ENCODE measurements at places on chromosomes 13 and 19.

GRCh38 chr19:632579-633067 is 714 bp downstream of the POLRMT start:
- no peak for DNase-seq

GRCh38 chr19:19514215-19514657 is 1.1 kb downstream of the TSSK6 start:
- no peak for DNase-seq

DNA sequence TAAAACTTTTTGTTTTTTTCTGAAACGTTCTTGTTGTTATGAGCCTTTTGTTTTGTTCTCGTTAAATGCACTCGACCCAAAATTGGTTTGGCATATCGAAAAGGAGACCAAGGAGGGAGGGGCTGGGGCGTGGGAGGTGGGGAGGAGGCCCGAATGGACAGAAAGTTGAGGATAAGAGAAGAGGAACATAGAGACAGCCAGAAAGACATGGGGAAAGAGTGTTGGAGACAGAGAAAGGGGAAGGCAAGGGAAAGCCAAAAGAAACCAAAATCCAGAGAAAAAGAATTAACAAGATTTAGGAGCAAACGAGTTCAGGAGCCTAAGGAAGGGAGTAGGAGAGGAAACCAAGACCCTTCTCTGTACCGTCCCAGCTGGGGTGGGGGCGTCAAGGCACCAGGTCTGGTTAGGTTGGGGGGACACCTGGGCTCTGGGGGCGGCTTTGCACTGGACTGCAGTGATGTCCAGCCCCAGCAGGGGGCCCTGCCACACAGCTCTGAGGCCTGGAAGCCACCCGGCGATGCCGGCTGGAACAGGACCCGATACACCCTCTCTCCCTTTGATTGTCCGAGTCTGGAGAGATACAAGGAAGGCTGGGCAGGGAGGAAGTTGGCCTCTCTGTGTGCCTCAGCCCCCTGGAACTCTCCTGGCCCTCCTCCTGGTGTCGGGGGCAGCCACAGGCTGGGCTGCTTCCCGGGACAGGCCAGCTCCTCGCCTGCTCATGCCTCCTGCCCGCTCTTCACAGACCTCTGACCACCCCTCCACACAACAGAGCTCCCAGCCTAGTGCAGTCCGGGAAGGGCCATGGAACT is 11.6 kb upstream of the ASF1B start:
- no peak for DNase-seq

GRCh38 chr19:39372047-39372802 is 18.7 kb downstream of the PAF1 start:
- DNase-seq: no peak

GRCh38 chr13:78625384-78625783 is 22.0 kb upstream of the POU4F1 start:
- no peak for DNase-seq

DNA sequence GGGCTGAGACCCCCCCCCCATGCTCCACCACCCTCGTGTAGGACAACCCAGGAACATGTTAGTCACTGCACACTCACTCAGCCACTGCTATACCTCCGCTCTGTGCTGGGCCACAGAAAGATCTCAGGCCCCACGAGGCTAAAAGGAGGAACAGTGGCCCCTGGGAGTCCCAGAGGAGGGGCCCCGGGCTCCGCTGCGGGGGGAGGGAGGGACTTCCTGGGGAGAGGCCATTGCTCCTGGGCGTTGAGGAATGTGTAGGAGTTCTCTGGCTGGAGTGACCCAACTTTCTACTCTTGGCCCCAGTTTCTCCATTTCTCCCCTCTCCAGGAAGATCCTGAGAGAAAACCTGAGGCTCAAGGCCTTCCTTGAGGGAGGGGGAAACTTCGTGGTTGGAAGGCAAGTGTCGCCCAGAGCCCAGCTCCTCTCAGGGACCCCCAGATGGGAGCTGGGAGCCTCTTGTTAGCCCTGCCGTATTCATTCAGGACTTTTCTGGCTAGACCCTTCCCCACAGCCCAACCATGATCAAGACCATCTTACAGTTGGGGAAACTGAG is 13.6 kb downstream of the ONECUT3 start:
- no peak for DNase-seq

GRCh38 chr19:10618846-10619245 is 6.5 kb upstream of the SLC44A2 start:
- DNase-seq: no peak

DNA sequence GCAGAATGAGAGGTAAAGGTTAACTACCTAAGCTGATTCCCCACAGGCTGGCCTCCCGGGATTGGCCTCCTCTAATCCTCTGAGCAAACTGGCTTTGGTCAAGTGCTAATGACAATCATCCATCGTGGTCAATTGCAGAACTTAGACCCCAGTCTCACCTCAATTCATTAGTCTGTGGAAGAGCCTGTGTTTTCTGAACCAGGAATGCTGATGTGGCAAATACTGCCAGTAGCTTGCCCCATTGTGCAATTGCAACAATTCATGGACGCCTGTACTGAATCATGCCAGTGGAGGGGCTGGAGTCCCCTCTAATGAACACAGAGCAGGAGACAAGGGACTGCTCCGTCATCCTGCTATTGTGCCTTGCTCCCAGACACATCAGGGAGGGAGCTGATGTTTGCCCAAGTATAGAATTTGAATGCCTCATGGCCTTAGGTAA is 1256.5 kb downstream of the EFNB2 start:
- no peak for DNase-seq

DNA sequence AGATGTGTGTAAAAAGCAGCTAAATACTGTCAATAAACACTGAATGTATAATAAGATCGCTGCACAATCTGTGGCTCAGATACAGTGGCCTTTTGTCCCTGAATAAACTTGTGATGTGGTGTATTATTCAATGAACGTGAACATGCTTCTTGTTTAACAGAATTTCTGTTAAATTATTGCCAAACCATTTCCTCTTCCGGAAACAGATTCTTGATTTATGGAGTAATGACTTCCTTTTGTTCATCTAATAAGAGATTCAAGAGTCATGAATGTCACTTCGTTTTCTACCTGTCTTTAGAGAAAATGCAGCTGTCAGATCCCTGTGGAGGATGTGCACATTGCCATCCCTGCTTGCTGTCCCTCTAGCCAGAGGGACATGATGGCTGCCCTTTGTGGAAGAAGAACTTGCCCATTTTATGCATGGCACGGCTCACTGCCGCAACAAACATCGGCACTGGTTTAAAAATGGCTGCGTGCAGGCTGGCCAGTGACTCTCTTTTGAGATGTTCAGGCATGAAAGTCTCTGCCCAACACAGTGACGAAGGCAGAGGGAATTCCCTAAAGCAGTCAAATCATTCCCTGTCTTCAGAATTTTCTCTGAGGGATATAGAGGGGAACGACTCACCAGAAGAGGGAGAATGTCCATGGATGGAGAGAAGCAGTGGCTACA is 3.1 kb upstream of the TNFSF13B start:
- DNase-seq: no peak

DNA sequence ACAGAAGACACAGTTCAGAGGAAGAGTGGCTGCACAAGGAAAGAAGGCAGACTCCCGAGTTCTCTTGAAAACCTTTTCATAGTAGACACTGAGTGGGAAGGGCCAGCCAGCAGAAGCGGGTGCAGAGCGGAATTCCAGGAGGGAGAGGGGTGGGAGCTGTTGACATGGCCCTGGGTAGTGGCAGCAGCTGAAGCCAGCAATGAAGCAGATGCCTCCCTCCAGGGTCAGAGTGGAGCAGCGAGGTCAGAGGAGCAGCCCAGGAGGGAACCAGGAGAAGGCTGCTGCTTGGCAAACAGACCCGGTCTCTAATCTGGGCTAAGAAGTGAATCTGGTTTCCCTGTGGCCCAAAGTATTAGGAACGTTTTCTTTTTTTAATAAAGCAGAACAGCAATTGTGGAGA is 73.9 kb upstream of the SPATA13 start:
- DNase-seq: no peak

GRCh38 chr13:110150384-110151101 is 156.4 kb downstream of the COL4A1 start:
- no peak for DNase-seq

- peak; percentile 73 for DNase-seq
Measured at GRCh38 chr13:112968380-112968909, 569 bp upstream of the MCF2L start.

GRCh38 chr19:5956728-5957127 is 21.2 kb downstream of the RANBP3 start:
- DNase-seq: no peak

DNA sequence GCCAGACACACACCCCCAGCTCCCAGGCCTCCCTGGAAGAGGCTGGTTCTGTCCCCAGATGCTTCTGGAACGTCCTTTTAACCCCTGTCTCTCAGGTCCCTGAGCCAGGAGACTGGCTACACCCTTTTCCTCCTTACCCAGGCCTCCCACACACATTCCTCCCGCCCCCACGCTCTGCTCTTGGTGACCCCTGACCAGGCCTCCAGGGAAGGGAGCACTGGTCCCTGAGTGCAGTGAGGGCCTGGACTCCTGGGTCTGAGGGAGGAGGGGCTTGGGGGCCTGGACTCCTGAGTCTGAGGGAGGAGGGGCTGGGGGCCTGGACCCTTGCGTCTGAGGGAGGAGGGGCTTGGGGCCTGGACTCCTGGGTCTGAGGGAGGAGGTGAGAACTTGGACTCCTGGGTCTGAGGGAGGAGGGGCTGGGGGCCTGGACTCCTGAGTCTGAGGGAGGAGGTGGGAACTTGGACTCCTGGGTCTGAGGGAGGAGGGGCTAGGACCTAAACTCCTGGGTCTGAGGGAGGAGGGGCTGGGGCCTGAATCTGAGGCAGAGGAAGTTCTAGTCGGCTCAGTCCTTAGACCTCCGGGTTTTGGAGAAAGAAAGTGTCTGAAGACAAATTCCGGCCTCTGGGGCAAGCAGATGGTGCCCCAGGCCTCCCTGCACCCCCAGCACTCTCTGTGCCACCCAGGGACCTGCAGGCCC is 527 bp downstream of the KLK6 start:
- DNase-seq: no peak

GRCh38 chr19:30667227-30667626 is 295.0 kb downstream of the ZNF536 start:
- DNase-seq: no peak

GRCh38 chr13:82358284-82358683 is 1524.0 kb downstream of the SLITRK1 start:
- no peak for DNase-seq

DNA sequence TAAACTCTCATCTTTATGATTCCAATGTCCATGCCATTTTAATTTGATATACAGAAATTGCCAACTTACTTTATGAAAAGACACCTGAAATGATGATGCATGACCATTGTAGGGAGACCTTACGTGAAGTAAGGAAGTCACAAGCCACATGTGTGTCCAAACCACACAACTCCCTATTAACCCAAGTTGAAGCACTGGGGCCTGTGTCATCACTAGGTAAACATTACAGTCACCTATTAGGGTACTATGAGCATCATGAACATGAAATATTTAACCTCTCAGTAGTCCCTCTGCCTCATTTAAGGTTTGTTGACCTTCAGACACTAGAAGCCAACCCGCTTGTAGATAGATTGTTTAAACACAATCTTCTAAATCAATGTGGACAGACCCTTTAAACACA is 576.9 kb downstream of the IRS2 start:
- DNase-seq: no peak

- no peak for DNase-seq
Measured at GRCh38 chr13:76942363-76942762, 5.9 kb upstream of the ACOD1 start.

DNA sequence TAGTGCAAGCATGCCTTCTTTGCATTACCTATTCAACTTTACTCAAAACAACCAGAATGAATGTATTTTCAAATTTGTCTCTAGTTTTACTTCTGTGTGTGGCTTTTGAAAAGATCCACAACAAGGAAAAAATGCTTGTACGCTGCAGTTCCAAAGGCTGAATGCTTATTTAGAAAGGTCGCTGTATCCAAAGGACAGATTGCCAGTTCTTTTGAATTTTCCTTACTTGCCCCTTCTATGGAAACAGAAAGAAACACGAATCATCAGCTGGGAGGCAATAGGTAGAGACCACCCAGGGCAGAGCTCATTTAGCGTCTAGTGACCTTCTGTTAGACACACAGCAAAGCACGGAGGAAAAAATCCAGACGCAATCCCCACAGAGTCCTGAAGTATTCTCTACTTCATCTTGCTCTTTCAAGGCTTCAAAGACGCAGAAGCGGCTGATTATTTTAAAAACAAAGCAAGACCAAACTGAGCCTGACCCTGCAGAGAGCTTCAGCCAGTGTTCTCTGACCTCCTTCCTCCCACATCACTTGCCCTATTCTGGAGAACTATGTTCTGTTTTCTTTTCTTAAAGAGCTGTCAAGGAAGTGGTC is 674.6 kb upstream of the SGCG start:
- no peak for DNase-seq

DNA sequence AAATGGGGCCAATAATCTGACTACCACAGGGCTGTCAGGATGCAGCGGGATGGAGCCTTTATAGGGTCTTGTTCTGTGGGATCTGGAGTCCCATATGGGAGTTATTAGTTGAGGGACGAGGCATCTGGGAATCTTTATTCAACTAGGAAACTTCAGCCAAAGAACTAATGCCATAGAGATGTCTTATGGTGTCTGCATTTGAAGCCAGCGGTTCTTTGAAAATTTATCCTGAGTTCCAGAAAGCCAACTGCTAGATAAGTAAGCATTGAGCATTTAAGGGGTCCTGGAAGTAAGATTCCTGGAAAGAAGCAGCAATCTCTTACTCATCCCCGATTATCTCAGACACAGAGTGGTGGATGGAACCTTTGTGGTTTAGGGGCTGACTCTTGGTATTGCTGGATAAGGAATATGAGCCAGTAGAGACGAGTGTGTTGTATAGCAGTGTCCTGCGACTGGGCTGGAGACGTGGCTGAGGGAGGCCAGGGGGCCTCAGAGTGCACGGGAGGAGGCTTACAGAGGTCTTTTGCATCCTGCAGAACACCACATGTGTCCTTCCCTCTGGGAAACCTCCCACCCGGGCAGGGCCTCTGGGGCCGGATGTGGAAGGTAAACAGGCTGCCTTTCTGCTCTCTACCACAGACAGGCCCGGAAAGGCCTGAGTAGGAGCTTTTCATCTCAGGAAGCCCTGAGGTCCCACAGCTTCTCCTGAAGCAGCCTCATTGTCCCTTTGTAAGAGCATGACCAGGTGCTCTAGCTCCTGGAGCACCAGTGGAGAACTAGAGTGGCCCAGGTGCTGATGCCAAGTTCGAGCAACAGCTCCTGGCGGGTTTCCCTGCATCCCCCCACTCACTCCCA is 28.8 kb downstream of the ACTN4 start:
- no peak for DNase-seq
